ENCODE measurements at places on chromosomes 11 and 22.

DNA sequence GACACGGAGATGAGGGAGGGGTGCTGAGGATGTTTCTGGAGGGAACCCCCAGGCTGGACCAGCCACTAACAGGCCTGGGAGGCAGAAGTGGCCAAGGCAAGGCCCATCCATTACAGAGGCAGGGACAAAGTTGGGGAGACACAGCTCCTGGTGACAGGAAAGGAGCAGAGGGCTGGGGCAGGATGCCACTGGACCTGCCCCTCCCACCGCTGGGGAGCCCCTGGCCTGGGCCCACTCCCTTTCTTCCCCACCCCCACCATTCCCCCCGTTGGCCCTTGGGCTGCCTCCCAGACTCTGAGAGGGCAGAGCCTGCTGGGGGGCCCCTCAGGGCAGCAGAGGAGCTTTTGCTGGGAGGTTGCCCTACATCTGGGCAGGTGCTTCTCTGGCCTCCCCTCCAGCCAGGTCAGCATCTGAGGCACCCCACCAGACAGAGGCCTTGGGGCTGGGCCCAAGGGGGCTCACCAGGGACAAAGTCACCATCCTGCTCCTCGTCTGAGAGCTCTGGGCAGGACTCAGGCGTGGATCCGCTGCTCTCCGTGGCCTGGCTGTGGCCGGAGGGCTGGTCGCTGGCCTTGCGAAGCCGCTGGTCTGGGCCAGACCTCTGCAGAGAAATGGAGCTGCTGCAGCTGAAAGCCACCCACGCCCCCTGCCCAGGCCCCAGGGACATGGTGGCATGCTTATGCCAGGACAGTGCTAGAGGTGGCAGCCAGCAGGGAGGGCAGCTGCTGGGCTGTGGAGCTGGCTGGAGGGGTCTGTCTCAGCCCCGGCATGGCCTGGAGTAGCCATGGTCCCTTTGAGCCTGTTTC, 33.1 kb upstream of the CARS1 start:
- no peak for DNase-seq

DNA sequence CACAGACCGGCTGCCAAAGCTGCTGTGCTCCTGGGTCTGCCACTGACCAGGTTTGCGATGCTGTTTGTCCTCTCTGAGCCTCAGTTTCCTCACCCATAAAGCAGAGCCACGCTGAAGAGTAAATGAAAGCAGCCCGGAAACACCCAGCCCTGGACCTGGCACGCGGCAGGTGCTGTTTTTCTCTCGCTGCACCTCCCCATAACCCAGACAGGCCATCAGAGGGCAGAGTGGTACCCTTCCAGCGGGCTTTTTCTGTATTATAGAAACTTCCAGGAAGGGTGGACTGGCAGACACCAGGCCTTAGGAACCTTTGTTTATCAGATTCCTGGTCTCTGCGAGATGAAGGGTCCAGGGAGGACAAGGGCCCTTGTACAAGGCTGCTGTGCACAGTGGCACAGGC, 17.9 kb upstream of the FGF19 start:
- DNase-seq: no peak

DNA sequence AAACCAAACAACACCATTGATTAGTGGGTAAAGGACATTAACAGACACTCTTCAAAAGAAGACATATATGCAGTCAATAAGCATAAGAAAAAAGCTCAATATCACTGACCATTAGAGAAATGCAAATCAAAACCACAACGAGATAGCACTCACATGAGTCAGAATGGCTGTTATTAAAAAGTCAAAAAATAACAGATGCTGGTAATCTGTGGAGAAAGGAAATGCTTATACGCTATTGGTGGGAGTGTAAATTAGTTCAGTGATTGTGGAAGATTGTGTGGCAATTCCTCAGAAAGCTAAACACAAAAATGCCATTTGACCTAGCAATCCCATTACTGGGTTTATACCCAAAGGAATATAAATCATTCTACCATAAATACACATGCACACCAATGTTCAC, 182.6 kb downstream of the TRPC6 start:
- no peak for DNase-seq

DNA sequence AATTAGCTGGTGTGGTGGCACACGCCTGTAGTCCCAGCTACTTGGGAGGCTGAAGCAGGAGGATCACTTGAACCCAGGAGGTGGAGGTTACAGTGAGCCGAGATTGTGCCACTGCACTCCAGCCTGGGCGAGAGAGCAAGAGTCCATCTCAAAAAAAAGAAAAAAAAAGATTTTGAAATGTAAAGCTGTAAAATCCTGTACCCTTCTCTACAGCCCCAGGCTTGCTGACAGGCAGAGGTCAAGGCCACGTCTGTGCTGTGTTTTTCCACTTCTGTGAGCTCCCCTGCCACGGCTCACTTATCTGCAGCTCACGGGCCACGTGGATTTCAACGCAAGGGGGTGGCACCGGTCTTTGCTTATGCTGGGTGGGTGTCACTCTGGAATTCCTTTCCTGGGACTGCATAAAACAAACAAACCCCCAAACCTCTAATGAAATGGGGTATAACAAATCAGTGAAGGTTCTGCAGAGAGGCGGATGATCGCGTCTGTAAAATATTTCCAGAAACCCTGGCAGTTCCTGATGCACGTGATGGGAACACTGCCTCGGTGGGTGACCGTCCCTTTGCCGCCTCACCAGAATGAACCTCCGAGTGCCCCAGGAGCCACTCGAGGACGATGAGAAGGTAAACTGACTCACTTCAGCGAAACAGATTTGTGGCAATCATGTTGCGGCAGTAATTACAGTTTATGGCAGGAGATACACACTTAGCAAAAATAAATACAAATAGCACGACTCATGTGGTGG, 44.0 kb upstream of the ATXN10 start:
- DNase-seq: no peak

DNA sequence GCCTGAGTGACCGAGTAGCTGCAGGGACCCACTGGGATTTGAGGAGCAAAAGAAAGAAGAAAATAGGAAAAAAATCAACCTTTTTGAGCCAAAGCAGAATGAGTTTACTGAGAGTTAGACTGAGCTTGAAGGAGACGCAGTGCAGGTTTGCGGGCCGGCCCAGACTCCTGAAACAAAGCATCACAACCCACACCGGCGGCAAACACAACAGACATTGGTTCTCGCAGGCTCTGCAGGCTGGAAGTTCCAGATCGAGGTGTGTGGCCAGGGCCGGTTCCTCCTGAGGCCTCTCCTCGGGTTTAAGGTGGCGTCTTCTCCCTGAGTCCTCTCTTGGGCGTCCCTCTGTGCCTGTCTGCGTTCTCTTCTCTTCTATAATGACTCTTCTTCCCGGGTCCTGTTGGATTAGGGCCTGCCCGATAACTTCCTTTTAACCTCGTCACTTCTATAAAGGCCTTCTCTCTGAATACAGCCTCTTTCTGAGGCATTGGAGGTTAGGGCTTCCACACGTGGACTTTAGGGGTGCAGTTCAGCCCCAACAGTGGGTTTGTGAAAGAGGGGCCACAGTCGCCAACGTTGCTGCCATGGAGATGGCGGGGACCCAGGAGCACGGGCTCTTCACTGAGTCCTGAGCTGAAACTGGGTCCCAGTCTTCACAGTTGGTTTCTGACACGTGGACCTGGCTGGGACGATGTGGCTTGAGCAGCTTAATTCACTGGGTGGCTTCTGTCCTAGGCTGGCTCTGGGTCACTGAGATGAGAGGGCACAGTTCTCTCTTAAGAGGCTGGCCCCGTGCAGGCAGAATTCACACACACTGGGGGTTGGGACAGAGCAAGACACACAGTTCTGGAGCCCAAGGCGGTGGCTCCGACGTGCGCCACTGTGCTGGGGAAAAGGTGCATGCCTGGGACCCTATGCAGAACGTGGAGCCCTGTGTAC, 1047.7 kb downstream of the BRD1 start:
- DNase-seq: no peak

GRCh38 chr11:134949121-134950090, 537.4 kb upstream of the B3GAT1 start:
- no peak for DNase-seq

DNA sequence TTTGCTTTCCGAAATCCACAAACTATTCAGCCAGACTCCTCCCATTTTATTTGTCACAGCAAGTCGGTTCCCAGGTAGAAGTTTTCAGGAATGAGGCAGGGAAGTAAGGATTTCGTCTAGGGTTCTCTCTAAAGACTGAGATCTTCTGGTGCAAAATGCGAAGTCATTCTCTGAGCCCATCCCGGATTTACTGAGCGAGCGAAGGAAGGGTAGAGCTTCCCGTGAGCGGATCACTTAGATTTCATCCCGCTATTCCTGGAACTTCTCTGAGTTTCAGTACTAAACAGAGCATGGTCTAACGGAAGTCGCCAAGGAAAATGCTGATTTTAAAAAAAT, 3.1 kb upstream of the CALCA start:
- no peak for DNase-seq

DNA sequence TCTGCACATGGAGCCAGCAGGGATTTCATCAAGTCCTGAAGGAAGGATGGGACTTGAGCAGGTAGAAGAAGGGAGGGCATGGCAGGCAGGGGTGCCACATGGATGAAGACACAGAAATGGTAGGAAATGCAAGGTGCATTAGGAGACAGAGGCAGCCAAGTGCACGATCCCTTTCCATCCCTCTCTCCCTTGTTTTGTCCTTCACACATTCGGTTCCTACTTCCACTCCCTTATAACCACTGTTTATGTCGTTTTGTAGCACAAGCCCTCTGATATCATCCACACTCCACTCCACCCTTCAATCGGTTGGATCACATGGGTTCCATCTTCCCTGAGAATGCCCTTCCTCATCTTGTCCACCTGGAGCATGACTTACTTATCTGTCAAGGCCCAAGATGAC, 35.2 kb downstream of the IFT27 start:
- DNase-seq: no peak
